Heart left ventricle (tissue), 16 donors: ENCODE measurements at places on chromosomes 2 and 18. TPM values are rescaled to one million over a fixed set of nuclear protein-coding genes. Genes with fewer than 3 reads are reported as not detected.

DNA sequence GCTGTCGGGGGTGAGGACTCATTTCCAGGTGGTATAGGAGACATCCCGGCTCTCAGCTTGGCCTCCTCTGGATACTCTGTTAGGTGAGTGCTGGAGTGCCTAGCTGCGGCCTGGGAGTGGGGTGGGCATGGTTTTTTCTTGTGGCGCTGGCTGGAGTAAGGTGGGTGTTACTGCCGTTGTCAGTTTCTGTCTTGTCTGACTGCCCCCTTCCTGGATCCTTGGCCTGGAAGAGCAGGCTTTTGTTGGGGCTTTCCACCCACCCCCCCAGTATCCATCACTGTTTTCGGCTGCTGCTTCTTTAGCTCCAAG lies 69.2 kb downstream of the DGKD start:
- H3K27ac ChIP-seq = no peak overlapping the region
- H3K27me3 ChIP-seq = no peaks in the 10 kb centered on the region
- no peak overlapping the region for H3K4me3 ChIP-seq
- peaks cover 47% of the 10 kb centered on the region for H3K4me1 ChIP-seq

GRCh38 chr2:10550206-10551001 lies 102.3 kb upstream of the ODC1 start:
- peaks cover 26% of the 10 kb centered on the region for H3K4me1 ChIP-seq
- peak; percentile 31 for DNase-seq
- no peak overlapping the region for H3K27ac ChIP-seq

- H3K27ac ChIP-seq = no peak overlapping the region
- H3K4me3 ChIP-seq = no peak overlapping the region
- DNase-seq = no peak
- H3K27me3 ChIP-seq = no peaks in the 10 kb centered on the region
Observed at GRCh38 chr2:14143435-14143834, 489.1 kb upstream of the LRATD1 start.

GRCh38 chr2:203819434-203820133 lies 48.0 kb upstream of the CTLA4 start:
- no peak overlapping the region for H3K4me3 ChIP-seq
- no peak overlapping the region for H3K27ac ChIP-seq
- H3K27me3 ChIP-seq = no peaks in the 10 kb centered on the region
- H3K36me3 ChIP-seq = no peaks in the 10 kb centered on the region

DNA sequence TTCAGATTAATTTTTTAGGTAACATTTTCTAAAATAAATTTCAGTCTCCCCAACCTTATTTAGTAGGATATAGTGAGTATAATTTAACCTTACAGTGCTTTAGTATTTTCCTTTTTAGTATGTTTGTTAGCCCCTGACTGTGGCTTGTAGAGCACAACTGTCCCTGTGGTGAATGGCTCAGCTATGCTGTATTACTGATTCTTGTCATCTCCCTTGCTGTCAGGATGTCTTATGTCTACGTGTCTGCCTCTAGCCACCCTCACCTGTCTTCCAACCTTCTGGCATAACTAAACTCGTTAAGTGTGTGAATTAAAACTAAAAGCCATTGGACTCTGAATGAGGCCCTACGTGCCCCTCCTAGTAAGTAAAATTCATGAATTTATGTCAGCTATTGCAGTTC lies 18.4 kb downstream of the MRPS9 start:
- DNase-seq = no peak
- peaks cover 4% of the 10 kb centered on the region for H3K36me3 ChIP-seq
- no peak overlapping the region for H3K4me3 ChIP-seq
- no peak overlapping the region for H3K27ac ChIP-seq
- H3K27me3 ChIP-seq = no peaks in the 10 kb centered on the region

- H3K27me3 ChIP-seq = no peaks in the 10 kb centered on the region
- no peak overlapping the region for H3K4me3 ChIP-seq
- no peak for DNase-seq
- H3K36me3 ChIP-seq = no peaks in the 10 kb centered on the region
- H3K27ac ChIP-seq = no peak overlapping the region
Observed at GRCh38 chr18:59050661-59051057, 89.0 kb upstream of the SEC11C start.

DNA sequence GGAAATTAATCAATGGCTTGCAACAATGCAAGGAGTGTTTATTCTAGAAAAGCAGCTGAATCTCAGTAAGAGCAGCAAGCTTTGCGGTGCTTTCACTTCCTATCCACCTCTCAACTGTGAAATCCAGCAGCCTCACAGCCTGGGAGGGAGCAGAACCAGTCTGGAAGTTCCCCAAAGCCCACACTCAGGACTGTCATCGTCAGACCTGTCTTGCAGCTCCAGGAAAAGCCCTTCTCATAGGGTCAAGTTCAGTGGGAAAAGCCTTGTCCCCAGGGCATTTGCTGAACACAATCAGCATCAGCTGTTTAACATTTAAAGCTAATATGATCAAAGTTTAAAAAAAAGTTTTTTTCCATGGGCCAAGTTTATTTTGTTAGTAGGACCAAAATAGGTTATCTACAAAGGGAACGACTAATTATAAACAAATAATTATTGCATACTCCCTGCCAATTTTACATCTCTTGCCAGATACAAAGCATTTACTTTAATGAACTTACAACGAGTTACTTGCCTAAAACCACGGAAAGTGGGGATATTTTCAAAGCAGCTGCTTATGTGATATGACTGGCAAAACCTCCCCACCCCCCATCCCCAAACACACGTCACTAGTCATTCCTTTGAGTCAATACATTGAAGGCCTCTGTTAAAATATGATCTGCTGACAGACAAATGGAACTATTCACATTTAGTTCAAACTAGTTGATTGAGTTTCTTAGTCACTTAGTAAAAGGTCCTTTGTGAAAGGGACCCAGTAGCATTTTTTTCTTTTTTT lies 36.8 kb downstream of the PARD6G start:
- no peak for DNase-seq
- H3K36me3 ChIP-seq = no peaks in the 10 kb centered on the region
- no peak overlapping the region for H3K4me3 ChIP-seq
- peaks cover under 1% of the 10 kb centered on the region for H3K27me3 ChIP-seq

The NRP2 gene
- 6.9 TPM for total RNA-seq

- no peak for DNase-seq
- H3K4me3 ChIP-seq = peak overlapping the region; percentile 52
- H3K4me1 ChIP-seq = peaks cover 35% of the 10 kb centered on the region
Observed at GRCh38 chr18:34223893-34224422, 755 bp downstream of the NOL4 start.

DNA sequence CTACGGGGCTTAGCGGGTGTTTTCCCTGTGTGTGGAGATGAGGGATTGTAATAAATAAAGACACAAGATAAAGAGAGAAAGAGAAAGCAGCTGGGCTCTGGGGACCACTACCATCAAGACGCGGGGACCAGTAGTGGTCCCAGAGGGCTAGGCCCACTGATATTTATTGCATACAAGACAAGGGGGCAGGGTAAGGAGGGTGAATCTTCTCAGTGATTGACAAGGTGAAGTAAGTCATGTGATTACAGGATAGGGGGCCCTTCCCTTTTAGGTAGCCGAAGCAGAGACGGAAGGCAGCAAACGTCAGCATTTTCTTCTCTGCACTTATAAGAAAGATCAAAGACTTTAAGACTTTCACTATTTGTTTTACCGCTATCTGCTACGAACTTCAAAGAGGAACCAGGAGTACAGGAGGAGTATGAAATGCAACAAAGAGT lies 4.5 kb upstream of the GAL3ST2 start:
- H3K27me3 ChIP-seq = peaks cover 7% of the 10 kb centered on the region
- H3K36me3 ChIP-seq = no peaks in the 10 kb centered on the region
- no peak overlapping the region for H3K4me3 ChIP-seq
- no peak overlapping the region for H3K27ac ChIP-seq
- DNase-seq = no peak
- peaks cover 4% of the 10 kb centered on the region for H3K4me1 ChIP-seq

DNA sequence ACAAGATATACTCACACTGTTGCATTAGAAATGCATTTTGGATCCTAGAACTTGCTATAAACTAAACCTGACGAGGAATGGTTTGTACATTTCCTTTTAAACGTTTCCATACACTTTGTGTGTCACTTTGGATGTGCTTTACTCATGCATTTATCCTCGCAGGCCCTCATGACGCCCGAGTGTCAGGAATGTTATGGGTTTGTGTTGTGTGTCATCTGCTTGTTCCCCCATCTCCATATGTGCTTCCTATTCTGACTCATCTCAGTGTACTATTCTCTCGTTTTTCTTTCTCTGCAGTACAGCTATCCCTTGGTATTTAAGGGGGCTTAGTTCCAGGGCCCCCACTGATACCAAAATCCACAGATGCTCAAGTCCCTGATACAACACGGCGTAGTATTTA lies 121.5 kb upstream of the RASGRP3 start:
- H3K27ac ChIP-seq = no peak overlapping the region
- peaks cover 3% of the 10 kb centered on the region for H3K36me3 ChIP-seq
- no peaks in the 10 kb centered on the region for H3K27me3 ChIP-seq
- no peaks in the 10 kb centered on the region for H3K4me1 ChIP-seq
- H3K4me3 ChIP-seq = no peak overlapping the region

GRCh38 chr18:67621049-67621713 lies 104.7 kb upstream of the DSEL start:
- H3K4me1 ChIP-seq = no peaks in the 10 kb centered on the region
- H3K36me3 ChIP-seq = no peaks in the 10 kb centered on the region
- H3K27me3 ChIP-seq = no peaks in the 10 kb centered on the region

DNA sequence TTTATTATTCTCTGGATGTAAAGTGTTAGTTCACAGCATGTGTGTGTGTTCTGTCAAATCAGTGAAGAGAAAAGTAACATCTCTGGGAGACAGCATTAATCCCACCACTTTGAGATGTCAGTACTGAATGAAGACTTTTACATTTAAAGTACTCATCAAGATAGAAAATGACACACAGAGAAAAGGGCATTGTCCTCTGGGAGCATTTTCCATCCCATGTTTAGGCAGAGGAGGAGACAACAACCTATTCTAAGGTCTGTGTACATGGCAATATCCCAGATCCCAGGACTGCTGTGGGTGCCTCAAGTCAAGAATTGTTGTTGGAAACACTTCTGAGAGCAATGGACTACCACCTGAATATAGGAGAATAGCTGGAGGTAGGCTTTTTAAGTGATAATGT lies 201.5 kb downstream of the PPP1R1C start:
- H3K27ac ChIP-seq = no peak overlapping the region
- no peak overlapping the region for H3K4me3 ChIP-seq
- no peak for DNase-seq

DNA sequence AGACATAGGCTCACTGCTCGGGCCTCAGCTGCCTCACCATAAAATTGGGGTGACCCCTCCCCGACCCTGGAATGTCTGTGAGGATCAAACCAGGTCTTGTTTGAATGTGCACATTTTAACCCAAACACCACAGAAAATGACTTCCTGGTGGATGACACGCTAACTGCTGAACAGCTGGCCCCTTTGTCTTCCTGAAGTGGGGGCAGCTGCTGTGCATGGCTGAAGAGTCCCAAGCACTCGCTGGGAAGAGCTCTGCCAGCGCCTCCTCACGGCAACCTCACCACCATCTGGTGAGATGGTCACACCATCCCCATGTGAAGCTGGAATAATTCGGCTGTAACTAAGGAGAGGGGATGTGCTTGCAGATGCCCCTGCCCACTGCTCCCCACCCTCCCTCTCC lies 34.0 kb downstream of the AQP12A start:
- H3K36me3 ChIP-seq = no peaks in the 10 kb centered on the region
- no peaks in the 10 kb centered on the region for H3K4me1 ChIP-seq
- H3K27me3 ChIP-seq = no peaks in the 10 kb centered on the region

DNA sequence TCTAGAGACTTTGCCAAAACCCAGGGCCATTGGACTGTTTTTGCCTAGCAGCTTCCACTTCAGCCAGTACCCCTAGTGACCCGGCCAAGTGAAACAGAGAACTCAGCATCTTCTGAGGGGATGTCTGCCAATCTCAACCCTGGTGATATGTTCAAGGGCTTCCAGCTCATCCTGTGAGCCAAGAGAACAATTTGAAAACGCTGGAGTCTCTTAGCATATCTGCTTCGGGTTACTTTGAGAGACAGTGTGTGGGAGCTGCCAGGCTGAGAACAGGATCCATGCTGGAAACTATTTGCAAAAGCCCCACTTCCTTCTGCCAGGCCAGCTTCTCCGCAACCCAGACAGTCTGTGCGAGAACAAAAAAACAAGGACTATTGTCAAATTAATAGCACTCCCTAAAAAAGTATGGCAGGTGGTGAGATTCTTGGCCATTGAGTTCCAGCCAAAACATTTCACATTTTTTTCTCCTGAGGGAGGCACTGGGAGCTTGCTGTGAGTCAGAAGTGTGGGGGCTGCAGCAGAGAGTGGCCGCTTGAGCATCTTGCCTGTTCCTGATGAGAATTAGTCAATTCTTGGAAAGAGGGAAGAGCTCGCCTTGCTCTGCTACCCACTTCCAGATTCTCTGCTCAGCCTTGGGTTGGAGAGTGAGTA lies 395.6 kb upstream of the TRIB2 start:
- H3K4me1 ChIP-seq = peaks cover 15% of the 10 kb centered on the region
- no peaks in the 10 kb centered on the region for H3K27me3 ChIP-seq
- no peak for DNase-seq
- H3K27ac ChIP-seq = peak overlapping the region; percentile 9
- no peaks in the 10 kb centered on the region for H3K36me3 ChIP-seq
- no peak overlapping the region for H3K4me3 ChIP-seq

The PDCL3 gene
- 16.2 TPM for total RNA-seq

DNA sequence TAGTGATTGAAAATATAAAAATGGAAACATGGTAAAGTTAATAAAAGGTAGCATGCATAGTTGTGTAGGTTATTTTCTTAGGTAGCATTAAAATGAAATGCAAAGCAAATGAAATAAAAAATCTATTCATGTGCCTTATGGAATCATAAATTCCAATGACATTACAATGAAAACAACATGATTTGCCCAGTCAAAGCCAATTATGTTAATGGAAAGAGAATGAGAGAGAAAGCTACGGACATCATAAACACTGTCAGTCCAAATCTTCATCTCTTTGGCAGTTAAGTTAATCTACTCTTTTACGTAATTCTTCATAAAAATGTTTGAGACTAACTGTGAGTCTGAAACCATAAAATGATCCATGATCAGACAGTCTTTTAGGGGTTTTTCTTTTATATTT lies 636.7 kb upstream of the SYT4 start:
- H3K4me1 ChIP-seq = no peaks in the 10 kb centered on the region
- H3K4me3 ChIP-seq = no peak overlapping the region
- no peaks in the 10 kb centered on the region for H3K36me3 ChIP-seq
- H3K27me3 ChIP-seq = no peaks in the 10 kb centered on the region

DNA sequence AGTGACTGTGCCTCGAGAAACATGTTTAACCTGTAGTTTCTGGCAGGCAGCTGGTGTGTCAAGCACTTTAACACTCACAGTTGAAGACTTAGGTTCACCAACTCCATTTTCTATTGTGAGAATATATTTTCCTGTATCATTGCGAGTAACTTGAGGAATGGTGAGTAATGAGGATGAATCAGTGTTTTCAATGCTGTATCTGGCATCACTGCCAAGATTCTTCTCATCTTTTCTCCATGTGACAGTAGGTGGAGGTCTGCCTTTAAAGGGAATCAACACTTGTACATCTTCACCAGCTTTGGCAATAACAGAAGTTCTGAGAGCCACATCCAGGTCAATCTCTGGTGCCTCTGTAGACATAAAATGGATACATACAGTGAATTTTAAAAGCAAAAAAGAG lies 72.8 kb downstream of the PLEKHA3 start:
- H3K4me1 ChIP-seq = peaks cover 8% of the 10 kb centered on the region
- no peak for DNase-seq
- peaks cover 100% of the 10 kb centered on the region for H3K36me3 ChIP-seq
- H3K27me3 ChIP-seq = no peaks in the 10 kb centered on the region
- no peak overlapping the region for H3K27ac ChIP-seq

- H3K4me3 ChIP-seq = peak overlapping the region; percentile 98
- H3K4me1 ChIP-seq = peaks cover 76% of the 10 kb centered on the region
- no peaks in the 10 kb centered on the region for H3K27me3 ChIP-seq
- peaks cover 64% of the 10 kb centered on the region for H3K36me3 ChIP-seq
Observed at GRCh38 chr18:48942554-48943261, 8.1 kb downstream of the SMAD7 start.

- no peaks in the 10 kb centered on the region for H3K36me3 ChIP-seq
- H3K27me3 ChIP-seq = no peaks in the 10 kb centered on the region
- H3K27ac ChIP-seq = no peak overlapping the region
- DNase-seq = no peak
- no peaks in the 10 kb centered on the region for H3K4me1 ChIP-seq
- no peak overlapping the region for H3K4me3 ChIP-seq
Observed at GRCh38 chr18:60146220-60146960, 226.2 kb downstream of the MC4R start.
